ENCODE measurements at places on chromosomes 3 and 15. TPM values are rescaled to one million over a fixed set of nuclear protein-coding genes. Genes with fewer than 3 reads are reported as not detected.

The SLC25A38 gene
- 35.1 TPM for polyA plus RNA-seq

The ALPK3 gene
- 9.4 TPM for polyA plus RNA-seq

The C3orf22 gene
- 0.63 TPM for polyA plus RNA-seq

The ACKR4 gene
- 4.4 TPM for polyA plus RNA-seq

The FGF7 gene
- 15.9 TPM for polyA plus RNA-seq

The SOX2 gene
- 1.8 TPM for polyA plus RNA-seq

DNA sequence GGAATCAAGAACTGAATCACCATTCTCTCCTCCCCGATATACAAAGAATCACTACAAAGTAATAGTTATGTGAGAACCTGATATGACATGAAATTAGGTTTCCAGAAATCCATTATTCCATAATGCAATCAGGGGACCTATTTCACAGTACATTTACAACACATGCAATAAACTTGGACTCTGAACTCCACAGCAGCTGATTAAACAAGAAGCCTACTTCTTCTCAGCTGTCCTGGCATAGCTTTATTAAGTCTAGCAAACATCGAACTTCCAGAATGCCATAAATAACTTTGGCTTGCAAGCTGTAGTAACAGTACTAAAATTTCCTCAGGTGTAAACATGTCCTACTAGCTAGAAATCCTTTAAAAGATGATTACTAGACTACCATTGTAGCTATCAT lies 17.8 kb downstream of the PDCD10 start:
- H3K4me1 ChIP-seq, result no peaks in the 10 kb centered on the region
- H3K27ac ChIP-seq, result peak overlapping the region; percentile 5
- DNase-seq, result peak; percentile 92

GRCh38 chr3:186425788-186426730 lies 64.0 kb upstream of the DGKG start:
- no peak overlapping the region for H3K4me3 ChIP-seq
- no peak overlapping the region for H3K27ac ChIP-seq
- peaks cover 3% of the 10 kb centered on the region for H3K27me3 ChIP-seq

DNA sequence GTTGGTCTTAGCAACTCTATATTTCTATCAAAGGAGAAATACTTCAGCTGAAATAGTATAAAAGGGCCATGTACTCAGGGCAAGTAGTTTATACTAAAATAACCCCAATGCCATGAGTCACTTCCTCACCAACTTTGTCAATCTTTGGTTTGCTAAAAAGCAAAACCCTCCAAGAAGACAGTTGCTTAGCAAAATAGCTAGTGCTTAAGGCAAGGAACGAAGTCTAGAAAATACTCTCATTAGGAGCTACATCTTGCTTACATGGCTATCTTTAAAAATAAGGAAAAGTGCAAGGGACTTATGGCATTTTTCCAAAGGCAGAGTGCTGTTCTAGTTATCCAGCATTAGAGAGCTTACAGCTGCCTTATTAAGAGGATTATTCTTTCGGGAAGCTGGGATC lies 28.4 kb downstream of the P3H2 start:
- no peak overlapping the region for H3K4me3 ChIP-seq
- H3K27me3 ChIP-seq, result no peaks in the 10 kb centered on the region
- H3K4me1 ChIP-seq, result no peaks in the 10 kb centered on the region
- H3K36me3 ChIP-seq, result no peaks in the 10 kb centered on the region
- DNase-seq, result peak; percentile 5

- no peaks in the 10 kb centered on the region for H3K4me1 ChIP-seq
- no peaks in the 10 kb centered on the region for H3K36me3 ChIP-seq
These were observed 124.8 kb downstream of the NEK10 start for GRCh38 chr3:27244374-27244773.

DNA sequence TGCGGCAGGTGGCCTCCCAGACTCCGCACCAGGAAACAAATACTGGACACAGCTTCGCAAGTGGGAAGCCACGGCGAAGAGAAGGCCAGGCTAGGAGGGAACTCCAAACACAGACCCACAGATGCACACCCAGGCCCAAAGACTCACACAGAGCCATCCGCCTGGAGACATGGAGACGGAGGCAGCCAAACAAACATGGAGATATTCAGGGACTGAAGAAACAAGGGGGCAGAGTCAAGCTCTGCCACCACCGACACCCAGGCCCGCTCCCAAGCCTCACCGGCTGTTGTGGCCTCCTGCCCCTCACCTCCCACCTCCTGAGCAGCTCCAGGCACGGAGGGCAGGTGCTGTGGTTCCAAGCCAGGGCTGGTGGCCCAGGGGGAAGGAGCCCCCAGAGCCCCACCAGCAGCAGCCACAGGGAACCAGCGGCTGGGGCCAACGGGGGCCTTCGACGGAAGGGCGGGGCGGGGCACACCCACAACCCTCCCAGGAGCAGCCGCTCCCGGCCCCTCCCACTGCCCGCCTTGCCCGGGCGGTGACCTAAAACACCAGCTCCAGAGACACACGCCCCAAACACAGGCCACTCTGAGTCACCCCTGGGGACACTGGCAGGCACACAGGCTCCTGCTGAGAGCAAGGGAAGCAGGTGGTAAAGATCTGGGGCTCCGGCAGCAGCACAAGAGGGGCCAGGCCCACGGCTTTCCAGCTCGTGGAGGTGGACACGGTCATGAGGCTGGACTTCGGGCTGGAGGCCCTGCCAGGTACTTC lies 31.9 kb downstream of the TNK2 start:
- H3K36me3 ChIP-seq, result peaks cover 62% of the 10 kb centered on the region
- H3K4me1 ChIP-seq, result peaks cover 8% of the 10 kb centered on the region
- H3K27ac ChIP-seq, result no peak overlapping the region
- peak; percentile 71 for DNase-seq
- H3K4me3 ChIP-seq, result no peak overlapping the region

GRCh38 chr3:122415104-122415744 lies 638 bp downstream of the WDR5B start:
- H3K27ac ChIP-seq, result peak overlapping the region; percentile 96
- DNase-seq, result peak; percentile 26

DNA sequence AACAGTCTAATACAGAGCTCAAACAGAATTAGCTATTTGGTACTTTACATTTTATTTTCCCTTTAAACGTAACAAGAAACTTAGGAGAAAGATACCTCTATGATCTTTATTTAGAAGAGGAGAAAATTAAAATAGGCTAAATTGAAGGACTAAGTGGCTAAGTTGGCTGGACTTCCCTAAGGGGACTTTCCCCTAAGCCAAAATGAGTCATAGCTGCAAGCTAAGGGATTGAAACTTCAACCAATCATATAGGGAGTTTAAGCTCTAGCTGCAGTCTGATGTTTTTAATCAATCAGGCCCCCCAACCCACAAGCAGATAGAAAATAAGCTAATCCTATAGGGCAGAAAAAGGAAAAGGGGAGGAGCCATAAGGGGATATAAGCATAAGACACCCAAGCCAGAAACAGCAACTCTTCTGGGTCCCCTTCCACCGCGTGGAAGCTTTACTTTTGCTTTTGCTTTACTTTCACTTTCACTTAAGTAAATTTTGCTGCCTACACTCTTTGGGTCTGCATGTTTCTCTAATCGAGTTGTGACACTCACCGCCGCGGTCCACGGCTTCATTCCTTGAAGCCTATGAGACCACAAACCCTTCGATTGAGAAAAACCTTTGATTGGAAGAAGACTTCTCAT lies 1108.5 kb upstream of the EPHA6 start:
- DNase-seq, result no peak
- H3K36me3 ChIP-seq, result no peaks in the 10 kb centered on the region
- H3K27me3 ChIP-seq, result no peaks in the 10 kb centered on the region

DNA sequence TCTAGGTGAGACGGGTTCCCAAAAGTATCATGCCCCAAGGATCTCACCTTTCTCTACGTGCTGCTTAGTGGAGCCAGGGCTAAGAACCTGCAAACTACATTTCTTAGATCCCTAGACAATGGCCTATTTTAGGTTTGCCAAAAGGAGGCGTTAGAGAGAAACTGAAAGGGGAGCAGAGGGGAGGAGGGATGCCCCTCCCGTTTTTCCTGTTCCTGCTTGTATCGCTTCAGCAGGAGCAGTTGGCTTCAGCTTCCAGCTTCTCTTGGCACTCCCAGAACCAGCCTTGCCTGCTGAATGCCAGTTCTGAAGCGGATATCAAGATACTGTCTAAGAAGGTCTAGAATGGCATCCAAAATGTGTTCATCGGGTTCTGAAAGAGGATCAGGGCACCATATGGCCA lies 58.4 kb upstream of the ABHD17C start:
- H3K4me1 ChIP-seq, result no peaks in the 10 kb centered on the region
- no peaks in the 10 kb centered on the region for H3K36me3 ChIP-seq
- no peak overlapping the region for H3K4me3 ChIP-seq
- DNase-seq, result no peak
- no peaks in the 10 kb centered on the region for H3K27me3 ChIP-seq

All from large intestine (tissue), 12 donors.